ENCODE measurements at places on chromosomes 5 and 9.

DNA sequence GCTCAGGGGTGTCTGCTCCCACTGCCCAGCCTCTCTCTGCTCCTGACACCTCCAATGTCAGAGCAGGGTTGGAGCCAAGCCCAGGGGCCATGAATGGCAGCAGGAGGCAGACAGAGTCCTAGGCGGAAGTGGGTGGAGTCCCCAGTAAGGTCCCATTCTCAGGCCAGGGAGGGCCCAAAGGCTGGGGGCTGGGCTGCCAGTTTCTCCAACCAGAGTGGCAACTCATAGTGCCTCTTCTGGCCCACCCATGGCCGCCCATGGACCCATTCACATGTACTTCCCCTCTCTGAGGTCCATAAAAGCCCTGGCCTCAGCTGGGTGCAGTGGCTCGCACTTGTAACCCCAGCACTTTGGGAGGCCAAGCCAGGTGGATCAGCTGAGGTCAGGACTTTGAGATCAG lies 261.8 kb upstream of the TNC start:
- no peak for DNase-seq

DNA sequence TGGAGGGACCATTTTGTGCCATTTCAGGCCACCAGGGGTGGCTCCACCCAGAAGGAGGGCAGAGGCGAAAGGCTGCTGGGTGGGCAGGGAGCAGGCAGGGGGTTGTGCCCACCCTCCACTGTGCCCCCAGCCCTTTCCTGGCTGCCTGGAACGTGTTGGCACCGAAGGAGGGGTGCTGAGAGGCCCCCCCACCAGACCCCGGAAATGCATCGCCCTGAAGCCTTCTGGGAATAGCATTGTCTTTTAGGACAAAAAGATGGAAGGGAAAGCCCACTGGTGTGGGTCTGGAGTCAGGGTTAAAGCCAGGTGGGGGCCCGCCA lies 5.1 kb downstream of the NOXA1 start:
- no peak for DNase-seq

- no peak for DNase-seq
Measured at GRCh38 chr5:156208271-156208670, 118.7 kb upstream of the SGCD start.

DNA sequence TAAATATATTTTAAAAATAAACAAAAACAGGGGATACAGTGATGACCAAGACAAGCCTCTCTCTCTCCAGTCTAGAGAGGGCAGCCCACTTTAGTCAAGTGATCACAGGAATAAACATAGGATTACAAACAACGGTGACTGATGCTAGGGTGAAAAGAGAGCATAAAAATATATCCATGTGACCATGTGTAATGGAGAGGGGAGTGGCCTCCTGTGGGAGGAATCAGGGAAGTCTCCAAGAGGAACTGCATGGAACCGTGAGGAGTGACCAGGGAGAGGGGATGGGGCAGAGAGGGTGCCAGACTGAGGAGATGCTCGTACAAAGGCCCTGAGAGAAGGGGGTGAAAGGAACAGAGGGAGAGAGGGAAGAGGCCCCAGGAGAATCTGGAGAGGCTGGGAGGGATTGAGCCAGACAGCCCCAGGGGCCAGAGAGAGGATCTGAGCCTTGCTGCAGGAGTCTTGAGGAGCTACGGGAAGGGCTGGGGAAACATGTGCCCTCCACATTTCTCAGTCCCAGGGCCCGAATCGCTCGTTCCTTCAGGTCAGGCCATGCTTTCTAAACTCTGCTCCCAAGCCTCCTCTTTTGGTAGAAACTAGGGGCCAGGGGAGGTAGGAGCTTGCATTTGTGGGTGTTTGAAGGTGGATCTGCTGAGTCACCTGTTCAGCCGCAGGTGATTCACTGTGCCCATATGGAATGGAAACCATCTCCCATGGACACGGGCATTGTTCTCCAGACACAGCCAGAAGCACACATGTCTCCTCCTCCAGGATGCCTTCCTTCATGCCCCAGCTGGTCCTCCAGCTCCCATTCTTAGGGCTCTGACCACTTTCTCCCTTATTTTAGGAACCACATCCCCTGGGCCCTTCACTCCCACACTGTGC lies 63.8 kb downstream of the PAX5 start:
- DNase-seq, result no peak

DNA sequence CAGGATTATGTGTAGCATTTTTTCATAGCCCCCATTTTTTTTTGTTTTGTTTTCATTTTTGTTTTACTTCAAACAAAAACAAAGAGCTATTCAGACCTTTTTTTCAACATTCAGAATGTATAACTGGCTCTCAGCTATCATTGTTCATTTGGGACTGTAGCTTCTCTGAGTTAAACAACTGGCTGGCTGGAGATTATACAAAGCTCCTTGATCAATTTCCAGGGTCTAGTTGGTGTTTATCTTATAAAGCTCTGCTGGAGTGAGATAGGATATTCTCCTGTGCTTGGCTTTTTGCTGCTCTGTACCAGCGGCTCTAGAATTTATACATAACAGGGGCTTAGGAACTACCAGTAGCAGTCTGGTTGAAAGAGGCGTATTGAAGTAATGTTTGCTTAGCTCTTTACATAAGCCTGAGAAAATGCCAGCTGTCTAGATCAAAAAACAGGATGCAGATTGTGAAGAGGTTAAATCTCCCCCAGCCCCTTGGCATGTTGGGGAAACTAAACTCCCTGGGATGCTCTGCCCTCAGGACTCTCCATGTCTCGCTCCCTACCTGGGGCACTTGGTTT lies 15.2 kb downstream of the GARNL3 start:
- peak; percentile 51 for DNase-seq

- no peak for DNase-seq
Measured at GRCh38 chr5:74519161-74519571, 121.4 kb downstream of the ENC1 start.

- DNase-seq, result no peak
Measured at GRCh38 chr9:92312887-92313623, 12.1 kb downstream of the NOL8 start.

GRCh38 chr5:94731471-94731870 lies 113.0 kb downstream of the SLF1 start:
- DNase-seq, result no peak

DNA sequence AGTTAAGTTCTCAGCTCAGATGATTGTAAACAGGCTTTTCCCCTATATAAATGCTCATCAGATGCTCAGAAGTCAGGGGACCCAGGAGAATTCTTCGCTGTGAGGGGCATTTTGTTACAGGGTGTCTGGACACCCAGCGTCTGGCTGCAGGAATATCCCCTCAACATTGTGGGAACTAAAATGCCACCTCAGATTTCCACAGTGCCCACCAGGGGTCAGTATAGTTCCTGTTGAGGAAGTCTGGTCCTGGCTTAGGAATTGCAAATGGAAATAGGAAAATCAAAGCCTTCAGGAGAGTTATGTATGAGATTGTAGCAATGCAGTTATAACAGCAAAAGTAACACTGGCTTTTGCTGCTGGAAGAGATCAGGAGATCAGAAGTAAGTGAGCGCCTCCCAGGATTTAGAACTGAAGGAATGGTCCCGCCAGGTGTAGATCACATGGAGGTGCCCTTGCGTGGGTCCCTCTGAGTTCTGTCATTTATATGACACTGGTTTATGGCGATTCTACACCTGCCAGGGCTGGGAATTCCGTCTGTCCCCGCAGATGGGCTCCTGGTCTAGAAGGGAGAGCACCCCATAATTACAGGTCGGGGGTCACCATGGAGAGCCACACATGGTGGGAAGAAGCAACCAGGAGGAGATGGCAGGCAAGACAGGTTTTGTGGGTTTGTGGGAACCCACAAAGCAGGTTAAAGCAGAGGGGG lies 47.1 kb upstream of the CTSL start:
- peak; percentile 52 for DNase-seq

GRCh38 chr9:87141124-87141523 lies 193.8 kb upstream of the GAS1 start:
- DNase-seq, result no peak

DNA sequence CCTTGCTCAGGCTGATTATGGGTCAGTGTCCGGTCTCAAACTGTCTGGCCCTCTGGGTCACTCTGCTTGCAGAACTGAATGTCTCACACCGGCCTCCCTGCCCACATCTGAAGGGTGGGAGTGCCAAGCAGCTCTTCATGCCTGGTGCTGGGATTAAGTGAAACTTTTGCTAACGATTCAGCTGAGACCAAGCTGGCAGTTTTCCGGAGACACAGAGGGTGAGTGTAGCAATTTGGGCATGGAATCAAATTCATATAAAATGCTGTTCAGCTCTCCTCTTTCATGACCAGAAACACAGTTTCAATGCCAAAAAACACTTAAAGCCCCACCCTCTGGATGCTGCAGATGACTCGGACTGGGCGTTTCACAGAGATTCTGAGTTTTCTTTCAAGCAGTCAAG lies 207.5 kb downstream of the NXNL2 start:
- DNase-seq, result no peak

DNA sequence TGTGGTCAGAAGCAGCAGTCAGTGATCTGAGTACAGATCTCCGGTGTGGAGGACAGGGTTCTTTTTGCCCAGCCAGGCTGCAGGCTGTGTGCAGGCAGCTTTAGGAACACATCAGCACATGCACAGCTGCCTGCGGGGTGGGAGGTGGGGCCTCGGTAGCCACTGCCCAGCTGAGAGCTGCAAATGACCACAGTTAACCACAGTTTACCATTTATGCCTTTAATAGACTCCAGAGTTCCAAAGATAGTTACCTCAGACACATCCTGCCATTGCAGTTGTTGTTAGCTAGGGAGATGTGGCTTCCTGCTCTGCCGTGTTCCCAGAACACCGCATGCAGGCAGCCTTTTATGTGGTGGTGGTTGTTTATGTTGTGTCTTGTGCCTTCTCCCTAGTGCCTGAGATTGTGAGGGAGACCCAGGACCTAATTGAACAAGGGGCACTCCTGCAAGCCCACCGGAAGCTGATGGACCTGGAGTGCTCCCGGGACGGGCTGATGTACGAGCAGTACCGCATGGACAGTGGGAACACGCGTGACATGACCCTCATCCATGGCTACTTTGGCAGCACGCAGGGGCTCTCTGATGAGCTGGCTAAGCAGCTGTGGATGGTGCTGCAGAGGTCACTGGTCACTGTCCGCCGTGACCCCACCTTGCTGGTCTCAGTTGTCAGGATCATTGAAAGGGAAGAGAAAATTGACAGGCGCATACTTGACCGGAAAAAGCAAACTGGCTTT lies 10.2 kb downstream of the EXOC3 start:
- no peak for DNase-seq

DNA sequence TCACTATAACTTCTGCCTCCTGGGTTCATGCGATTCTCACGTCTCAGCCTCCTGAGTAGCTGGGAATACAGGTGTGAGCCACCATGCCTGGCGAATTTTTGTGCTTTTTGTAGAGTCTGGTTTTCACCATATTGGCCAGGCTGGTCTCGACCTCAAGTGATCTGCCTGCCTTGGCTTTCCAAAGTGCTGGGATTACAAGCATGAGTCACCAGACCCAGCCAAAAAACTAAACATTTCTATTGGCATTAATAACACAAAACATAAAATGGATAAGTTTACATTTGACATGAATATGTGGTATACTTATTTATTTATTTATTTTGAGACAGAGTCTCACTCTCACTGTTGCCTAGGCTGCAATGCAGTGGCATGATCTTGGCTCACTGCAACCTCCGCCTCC lies 13.6 kb upstream of the REEP5 start:
- no peak for DNase-seq

DNA sequence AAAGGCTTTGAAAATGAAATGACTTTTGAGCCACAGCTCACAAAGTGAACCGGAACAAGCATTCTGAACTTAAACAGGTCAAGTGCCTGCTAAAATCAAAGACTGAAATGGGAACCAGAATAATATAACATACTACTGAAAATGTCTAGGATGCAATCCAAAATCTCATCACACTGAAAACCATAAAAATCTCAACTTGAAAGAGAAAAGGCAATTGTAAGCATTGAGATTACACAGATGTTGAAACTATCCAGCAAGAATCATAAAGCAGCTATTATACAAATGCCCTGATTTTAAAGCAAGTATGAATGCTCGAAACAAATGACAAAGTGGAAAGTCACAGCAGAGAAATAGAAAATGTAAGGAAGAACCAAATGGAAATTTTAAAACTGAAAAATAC lies 211.5 kb upstream of the GAS1 start:
- DNase-seq, result no peak

- DNase-seq, result no peak
Measured at GRCh38 chr5:72191404-72191803, 84.1 kb downstream of the MAP1B start.

- DNase-seq, result no peak
Measured at GRCh38 chr5:124650951-124651662, 95.3 kb downstream of the ZNF608 start.

DNA sequence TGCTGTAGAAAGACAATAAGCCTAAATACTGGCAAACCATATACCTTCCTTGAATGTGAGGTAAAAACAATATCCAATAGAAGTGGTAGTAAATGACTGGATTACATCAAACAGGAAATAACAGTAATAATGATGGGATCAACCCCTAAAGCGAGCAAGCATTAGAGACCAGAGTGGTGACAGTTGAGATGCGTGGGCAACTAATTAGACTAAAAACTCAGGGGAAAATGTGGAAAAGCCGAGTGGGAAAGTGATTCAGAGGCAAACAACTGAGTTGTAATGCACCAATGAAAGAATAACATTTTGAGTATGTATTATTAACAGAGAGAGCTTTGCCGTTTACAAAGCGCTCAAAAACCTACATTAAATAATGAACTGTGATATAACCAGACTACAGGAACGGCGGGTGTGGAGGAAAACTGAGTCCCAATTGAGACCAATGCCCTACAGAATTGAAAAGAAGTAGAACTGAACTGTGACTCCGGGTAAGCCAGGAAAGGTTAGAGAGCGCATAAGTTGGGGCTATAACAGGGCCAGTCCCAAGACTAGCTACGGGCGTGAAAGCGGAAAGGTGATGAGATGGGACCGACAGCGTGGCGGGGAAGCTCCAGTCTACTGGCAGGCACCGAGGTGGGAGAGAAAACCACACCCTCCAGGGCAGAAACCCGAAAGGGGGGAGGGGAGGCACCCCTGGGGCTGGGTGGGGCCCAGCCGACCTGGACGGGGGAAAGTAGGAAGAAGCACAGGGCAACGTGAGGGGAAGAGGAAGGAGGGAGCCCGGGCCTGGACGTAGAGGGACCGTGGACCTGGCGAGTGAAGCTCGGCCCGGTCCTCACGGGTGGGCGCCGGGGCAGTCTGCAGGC lies 592 bp downstream of the UBAP2 start:
- DNase-seq, result peak; percentile 62

GRCh38 chr9:134068744-134069479 lies 1.1 kb upstream of the BRD3 start:
- peak; percentile 5 for DNase-seq

DNA sequence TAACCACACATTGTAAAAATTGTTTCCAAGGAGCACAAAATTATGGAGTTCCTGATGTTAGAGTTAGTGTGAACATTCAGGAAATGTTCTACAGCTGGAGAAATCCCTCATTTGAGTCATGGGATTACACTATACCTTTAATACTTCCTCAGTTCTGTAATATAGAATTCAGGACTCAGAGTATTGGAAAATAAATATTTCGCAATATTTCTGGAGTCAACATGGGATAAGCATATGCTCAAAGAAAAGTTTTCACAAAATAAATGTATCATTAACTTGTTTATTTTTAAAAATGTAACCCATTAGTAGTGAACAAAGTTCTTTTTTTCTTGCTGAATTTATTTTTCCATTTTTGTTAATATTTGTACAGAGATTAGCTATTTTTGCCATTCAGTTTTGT lies 8.6 kb downstream of the CYLC2 start:
- DNase-seq, result no peak

Measured in D341Med (cell line).